Hepatocyte (in vitro differentiated cells): ENCODE measurements at places on chromosomes 1 and 21. TPM values are rescaled to one million over a fixed set of nuclear protein-coding genes. Genes with fewer than 3 reads are reported as not detected.

AADACL3 gene
- polyA plus RNA-seq, result not detected in 2 replicates

SPATA1 gene
- polyA plus RNA-seq, result 0.70 and 1.4 TPM in 2 replicates

S100A7A gene
- polyA plus RNA-seq, result not detected in 2 replicates

DMBX1 gene
- 0.32 TPM in 1 of 2 replicates, not detected in the other for polyA plus RNA-seq

PPFIA4 gene
- polyA plus RNA-seq, result 1.7 and 5.2 TPM in 2 replicates

TGFB2 gene
- 6.7 and 13.6 TPM in 2 replicates for polyA plus RNA-seq
